ENCODE measurements at places on chromosomes 2 and 18.

- no peak for DNase-seq
Measured at GRCh38 chr2:54603357-54603756, 120.1 kb upstream of the EML6 start.

DNA sequence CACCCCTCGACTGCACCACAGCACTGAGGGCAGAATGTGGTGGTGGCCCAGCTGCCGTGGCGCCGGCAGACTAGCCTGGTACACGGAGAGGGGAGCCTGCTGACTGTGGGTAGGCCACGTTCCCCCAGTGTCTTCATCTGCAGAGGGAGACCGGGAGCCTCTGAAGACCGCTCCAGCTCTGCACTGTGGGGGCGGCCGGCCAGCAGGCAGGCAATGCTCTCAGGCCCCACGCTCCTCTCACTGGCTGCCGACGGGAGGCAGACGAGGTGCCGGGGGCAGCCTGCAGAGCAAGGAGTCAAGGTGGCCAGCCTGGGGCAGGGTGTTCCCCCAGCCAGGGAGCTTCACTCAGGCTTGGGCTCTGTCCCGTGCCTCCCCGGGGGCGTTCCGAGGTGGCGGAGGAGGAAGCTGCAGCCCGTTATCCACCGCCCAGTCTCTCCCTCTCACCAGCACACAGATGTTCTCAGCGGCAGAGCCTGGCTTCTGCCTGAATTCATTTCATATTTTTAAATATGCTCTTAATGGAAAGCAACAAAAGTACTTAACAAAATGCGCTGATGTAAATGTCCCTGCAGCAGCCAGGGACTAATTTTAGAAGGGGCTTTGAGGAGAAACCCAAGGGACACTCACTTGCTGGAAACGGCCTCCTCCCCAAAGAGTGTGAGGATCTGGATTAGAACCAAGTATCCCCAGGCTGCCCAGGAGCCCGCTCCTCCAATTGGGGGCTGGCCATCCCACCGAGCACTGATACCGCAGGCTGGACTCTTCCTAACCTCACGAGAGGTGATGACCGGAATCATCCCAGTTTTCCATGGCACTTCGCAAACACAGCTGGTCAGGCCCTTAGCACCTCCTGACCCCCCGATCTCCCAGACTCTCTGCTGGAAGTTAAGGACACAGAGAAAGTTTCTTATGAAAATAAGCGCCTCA lies 87.8 kb downstream of the HDAC4 start:
- DNase-seq: no peak

- no peak for DNase-seq
Measured at GRCh38 chr2:47034973-47035609, 119.5 kb upstream of the MCFD2 start.

DNA sequence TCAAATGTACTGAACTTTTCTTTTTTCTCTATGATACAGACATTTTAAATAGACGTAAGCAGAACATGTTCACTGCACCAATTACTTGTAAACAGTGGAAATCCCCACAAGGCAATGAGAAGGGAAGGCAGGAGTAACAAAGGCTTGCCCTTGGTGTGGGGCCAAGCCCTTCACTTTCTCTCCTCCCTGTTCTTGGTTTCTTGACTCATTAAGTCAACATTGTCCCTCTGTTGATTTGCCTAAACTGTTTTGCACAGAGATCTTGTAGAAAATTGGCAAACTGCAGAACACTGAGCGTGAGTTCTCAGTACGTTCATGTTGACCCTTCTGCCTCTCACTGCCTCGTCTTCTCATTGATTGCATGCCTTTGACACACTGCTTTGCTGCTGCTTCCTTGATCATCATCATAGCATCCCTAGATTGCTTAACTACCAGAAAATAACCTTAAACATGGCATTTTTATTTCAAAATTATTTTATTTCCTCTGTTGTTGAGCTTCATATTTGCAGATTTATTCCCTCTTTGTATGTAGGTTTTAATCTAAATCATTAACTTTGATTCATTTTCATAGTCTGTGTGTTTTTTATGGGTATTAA lies 257.7 kb downstream of the PTGR3 start:
- no peak for DNase-seq

DNA sequence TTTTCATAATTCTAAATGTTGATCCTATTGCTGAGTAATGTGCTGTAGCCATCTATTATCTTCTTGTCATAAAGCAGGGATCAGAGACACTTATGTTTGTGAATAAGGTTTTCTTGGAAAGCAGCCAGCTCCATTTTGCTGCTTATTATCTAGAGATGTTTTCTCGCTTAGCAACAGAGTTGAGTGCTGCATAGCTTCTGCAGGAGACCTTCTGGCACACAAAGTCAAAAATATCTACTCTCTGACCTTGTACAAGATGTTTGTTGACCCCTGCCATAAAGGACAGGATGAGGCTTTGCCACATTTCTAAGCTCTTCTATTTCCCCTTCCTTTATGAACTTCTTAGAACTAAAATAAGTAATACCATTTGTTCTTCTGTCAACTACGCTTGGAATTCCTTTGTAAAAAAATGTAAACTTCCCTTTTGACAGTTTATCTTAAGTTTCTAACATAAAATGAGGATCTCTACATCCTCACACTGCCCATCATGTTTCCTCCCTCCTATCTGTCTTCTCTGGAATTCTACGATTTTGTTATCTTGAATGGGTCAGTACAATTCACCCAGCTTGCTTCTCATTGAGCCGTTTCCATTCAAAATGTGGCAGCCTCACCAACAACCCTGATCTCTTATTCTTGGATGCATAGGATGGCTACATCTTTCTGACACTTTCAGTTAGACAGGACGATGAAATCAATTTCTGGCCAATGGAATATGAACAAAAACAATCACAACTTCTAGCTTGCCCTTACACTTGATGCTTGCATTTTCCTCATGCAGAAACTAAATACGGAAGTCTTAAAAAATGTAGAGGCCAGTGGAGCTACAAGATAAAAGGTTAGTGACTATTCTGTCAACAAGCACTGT lies 1377.0 kb downstream of the SUCLG1 start:
- DNase-seq: peak; percentile 76

GRCh38 chr2:69059731-69060290 lies 46.8 kb downstream of the ANTXR1 start:
- no peak for DNase-seq

DNA sequence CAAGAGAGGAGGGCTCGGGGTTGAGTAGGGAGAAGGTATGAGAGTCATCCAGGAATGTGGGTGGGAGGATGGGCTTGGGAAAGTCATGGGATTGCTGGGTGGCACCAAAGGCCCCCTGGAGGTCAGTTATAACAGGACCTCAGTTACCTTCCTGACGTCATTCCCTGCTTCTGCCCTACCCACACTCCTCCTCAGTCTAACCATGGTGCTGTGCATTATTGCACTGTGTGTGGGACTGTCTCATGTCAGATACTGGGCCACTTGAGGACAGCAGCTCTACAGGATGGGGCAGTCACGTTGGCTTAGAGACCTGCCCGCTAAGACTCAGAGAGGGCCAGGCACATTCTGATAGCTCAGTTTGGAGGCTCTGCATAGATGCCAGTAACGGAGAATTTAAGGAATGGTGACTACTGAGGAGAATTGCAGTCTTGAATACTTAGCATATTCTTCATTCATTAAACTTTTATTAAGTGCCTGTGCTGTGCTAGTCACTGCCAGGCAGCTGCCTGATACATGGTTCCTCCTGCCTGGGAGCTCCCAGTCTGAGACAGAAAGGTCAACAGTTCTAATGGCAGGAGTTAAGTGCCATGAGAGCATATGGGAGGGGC lies 90.5 kb downstream of the LAMA3 start:
- no peak for DNase-seq

GRCh38 chr2:223097888-223098383 lies 45.9 kb downstream of the KCNE4 start:
- peak; percentile 51 for DNase-seq

DNA sequence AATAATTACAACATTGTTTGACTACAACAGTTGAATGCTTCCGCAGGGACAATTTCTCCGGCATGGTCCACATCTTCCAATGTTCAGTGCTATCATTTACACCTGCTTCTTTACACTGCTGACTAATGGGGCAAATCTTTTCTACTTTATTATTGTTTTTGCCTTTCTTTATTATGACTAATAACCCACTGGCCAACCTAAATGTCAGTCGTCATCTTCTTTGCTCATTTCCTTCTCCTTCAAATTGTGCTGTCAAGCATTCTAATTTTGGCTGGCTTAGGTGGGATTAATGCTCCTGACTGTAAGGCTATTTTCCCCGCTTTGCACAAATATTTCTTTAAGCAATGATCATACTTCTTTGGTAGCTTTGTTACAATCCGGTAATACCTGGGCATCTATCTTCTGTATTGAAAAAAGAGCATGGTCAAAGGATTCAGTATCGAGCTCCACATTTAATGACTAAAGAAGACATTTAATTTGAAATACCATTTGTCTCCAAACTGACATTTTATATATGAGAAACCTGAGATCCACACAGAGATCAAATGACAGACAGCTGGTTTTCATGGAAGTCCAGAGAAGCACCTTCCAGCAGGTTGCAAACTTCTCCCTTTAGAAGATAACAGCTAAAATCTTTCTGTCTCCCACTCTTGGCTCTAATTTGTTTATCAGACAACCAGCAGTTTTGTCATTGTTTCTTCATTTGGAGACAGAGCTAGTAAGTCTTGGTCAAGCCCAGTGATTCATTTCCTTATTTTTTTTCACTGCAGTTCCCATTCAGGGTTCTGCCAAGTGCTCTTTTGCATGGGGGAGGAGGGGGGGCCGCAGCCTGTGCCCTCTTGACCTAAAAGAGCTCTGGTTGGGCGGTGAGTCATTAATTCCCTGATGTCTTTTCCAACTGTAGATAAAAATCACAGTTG lies 132.9 kb downstream of the SOCS6 start:
- no peak for DNase-seq

GRCh38 chr2:171260471-171261424 lies 100.1 kb upstream of the TLK1 start:
- DNase-seq: no peak

DNA sequence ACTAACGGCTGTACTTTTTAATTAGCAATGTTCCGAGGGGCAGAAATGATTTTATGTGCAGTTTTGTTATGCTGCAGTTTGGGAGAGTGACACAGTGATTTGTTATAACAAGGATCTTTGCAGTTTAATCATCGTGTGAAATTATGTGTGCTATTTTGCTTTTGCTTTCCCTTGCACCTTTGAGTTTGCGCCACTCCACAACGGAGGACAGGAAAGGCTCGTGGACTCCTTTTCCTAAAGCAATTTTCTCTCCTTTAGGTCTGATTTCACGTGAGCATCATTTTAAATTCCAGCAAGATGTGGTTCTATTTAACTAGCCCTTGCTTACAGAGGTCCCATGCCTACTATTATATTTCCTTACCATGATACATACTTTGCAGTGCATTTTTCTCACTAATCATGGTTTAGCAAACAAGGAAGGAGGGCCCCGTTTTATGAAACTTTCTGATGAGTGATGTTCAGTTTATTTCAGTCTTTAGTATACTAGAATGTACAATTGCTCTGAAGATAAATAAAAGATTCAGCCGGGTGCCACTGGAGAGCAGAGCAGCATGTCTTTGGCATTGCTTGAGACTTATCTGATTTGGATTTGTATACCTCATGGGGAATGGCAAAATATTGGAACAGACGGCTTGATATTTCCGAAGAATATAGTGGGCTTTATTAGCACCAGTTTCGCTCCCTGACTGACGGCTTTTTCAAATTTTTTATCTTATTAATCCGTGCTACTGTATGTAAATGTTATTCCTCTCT lies 528.2 kb upstream of the FANCL start:
- DNase-seq: peak; percentile 59

- peak; percentile 61 for DNase-seq
Measured at GRCh38 chr2:136141510-136142149, 23.7 kb upstream of the CXCR4 start.

DNA sequence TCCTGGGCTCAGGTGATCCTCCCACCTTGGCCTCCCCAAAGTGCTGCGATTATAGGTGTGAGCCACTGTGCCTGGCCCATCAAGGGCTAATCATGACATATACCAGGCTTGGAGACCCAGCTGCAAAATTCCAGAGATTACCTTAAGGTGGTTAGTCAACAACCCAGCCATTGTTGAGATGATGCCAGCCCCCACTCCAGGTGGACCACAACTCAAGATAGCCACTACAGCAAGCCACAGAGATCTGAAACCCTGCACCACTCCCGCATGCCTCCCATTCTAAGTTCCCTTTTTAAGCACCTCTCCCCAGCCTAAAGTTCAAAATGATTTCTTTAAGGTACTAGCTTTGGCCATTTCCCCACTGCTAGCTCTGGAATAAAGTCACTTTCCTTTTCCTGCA lies 4.6 kb upstream of the CLK1 start:
- DNase-seq: no peak

Measured in brain (organoid and tissue), 16 donors.